Thoracic aorta (tissue), 2 donors: ENCODE measurements at places on chromosomes 5 and 9.

GRCh38 chr5:31116466-31117031, 76.9 kb upstream of the CDH6 start:
- DNase-seq = no peak

- DNase-seq = no peak
Observed at GRCh38 chr9:2195211-2195610, 180.1 kb downstream of the SMARCA2 start.

- no peak for DNase-seq
Observed at GRCh38 chr5:171648279-171649074, 137.1 kb upstream of the SMIM23 start.

GRCh38 chr5:153147891-153148623, 342.4 kb upstream of the GRIA1 start:
- DNase-seq = no peak

DNA sequence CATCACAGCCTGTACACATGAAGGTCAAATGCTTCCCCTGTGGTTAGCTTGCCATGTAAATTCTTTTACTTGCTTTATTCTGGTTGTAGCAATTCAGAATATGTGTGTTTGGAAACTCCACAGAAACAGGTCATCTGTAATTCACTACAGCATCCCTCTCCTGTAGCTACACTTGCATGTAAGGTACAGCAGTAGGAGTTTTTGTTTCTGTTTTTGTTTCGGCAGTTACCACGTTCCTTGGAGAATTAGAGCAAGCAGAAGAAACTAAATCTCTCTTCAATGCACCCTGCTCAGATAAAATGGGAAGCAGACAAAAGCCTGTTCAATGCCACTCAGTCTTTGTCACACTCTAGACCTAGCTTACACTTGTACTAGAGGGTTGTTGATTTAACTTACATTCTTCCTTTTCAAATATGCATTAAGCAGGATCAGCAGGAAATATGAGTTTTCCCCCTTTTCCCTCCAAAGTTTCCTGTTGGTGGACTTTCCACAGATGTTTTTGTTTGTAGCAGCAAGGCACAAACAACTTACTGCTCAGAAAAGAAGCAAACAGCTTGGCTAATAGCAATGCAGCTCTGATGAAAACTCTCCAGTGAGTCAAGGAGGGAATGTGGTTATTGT, 80.9 kb downstream of the YIPF5 start:
- DNase-seq = no peak

- peak; percentile 78 for DNase-seq
Observed at GRCh38 chr5:6766604-6767093, 53.4 kb downstream of the TENT4A start.

DNA sequence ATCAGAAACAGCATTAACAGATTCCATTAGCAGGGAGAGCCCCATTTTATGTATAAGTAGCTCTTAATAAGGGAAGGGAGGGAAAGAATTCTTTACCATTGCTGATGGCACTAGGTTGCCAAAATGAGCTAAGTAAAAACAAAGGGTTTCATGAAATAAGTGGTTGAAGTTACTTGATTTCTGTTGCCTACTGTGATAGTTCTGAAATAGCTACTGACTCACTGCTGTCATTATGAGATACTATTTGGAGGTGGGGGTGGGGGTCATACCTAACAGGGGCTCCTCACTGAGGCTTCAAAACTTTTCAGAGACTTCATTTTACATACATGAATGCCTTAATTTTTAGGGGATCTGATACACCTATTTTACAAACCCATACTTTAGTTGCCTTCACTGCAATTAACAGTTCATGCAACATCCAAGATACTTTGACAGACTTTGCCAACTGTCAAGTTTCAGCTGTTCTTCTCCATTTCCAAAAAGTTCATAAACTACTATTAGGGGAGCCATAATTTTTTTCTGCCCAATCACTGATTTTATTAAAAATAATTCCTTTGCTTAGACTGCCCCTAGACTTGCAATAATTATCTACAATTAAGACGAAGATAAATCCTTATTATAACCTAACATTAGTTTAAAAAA, 4.6 kb downstream of the HOMER1 start:
- no peak for DNase-seq

DNA sequence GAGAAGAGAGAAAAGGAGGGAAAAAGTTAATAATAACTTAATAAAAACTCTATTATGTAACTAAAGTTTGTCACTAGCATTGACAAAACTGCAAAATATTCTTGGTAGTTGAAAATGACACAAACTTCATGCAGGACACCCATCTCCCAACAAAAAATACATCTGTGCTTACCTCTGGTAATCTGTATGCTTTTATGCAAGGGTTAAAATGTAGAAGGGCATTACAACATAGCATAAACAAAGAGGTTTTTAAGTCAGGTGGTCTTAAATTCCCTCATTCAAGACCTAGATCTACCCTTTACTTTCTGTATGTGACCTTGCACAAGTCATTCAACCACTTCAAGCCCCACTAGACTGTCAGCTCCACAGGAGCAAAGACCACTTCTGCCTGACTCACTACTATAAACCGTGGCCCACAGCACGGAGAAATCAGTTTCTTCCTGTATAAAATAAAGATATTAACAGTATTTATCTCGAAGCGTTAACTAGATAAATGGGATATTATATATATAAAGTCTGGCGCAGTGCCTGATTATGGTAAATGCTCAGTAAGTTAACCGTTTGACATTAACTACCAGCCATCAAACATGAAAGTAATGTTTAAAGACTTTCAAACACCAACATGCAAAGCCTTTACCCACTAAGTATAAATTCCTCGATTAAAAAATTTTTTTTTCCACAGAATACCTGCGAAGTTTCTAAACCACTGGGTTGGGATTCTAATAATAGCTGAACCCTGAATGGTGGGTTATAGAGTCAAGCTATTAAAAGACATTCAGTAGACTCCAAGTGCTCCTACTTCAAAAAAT, 2.0 kb downstream of the FBXL17 start:
- DNase-seq = no peak

- DNase-seq = no peak
Observed at GRCh38 chr9:115513148-115513547, 395.2 kb upstream of the TNC start.

- no peak for DNase-seq
Observed at GRCh38 chr9:13146840-13147239, 132.7 kb downstream of the MPDZ start.

DNA sequence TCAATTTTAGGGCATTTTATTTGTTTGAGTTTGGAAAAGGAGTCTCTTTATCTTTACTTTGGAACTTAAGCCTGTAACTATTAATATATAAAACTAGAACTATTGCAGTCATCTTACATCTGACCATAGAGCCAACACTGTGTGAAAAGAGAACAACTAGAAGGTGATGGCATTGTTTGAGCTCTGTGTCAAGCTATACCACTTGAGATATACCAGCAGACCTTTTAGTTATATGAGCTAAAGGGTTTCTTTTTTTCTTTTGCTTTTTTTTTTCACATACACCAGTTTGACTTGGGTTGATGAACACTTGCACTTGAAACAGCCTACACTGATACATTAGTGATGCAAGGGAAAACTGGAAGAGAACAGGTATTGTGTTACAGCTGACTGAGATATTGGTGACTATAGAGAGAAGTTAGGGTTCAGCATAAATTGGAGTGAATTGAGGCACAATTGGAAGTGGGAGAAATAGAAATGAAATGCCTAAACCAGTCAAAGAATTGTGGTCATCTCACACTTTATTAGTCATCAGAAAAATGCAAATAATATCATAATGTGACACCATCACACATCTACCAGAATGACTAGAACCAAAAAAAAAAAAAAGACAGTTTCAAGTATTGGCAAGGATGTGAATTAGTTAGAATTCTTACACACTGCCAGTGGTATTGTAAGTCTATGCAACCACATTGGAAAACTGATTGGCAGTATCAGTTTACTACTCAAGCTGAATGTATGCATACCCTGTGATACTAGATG, 60.9 kb downstream of the ADRB2 start:
- DNase-seq = no peak

GRCh38 chr9:27353474-27354229, 56.7 kb upstream of the EQTN start:
- DNase-seq = no peak

DNA sequence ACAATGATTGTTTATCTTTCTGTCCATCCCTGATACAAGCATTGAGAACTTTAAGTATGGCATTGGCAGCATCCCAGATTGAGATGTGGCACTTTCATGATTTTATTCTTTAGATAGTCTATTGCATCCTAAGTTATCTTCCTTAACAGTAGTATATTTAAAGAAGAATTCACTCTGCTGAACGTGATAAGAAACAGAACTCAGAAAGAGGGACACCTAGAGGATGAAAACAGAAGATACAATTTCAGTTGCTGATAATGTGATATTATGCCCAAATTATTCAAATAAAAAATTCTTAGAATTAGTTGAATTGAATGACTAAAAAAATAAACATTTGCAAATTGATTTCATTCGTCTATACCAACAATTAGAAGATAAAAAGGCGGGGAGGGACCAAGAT, 218.1 kb upstream of the DMRTA1 start:
- DNase-seq = no peak

DNA sequence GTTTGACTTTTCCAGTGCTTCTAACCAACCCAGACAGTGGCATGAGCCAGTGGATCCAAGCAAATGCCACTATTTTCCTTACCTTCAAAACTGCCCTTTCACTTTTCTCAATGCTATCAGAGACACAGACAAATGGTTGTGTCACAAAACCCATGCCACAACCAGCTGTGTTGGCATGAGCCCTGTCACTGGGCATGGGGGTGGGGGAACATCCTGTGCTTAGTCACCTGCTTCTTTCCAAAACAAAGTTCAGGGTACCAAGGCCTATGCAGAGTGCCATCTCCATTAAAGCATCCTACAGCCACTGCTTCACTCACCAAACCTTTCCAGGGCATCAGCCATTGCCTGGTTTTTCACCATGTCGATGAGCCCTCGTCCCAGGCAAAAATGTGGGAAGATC, 30.1 kb downstream of the NIPSNAP3B start:
- no peak for DNase-seq

- no peak for DNase-seq
Observed at GRCh38 chr5:111229871-111230810, 6.0 kb downstream of the CAMK4 start.

- no peak for DNase-seq
Observed at GRCh38 chr5:14347522-14347921, 204.4 kb downstream of the TRIO start.

DNA sequence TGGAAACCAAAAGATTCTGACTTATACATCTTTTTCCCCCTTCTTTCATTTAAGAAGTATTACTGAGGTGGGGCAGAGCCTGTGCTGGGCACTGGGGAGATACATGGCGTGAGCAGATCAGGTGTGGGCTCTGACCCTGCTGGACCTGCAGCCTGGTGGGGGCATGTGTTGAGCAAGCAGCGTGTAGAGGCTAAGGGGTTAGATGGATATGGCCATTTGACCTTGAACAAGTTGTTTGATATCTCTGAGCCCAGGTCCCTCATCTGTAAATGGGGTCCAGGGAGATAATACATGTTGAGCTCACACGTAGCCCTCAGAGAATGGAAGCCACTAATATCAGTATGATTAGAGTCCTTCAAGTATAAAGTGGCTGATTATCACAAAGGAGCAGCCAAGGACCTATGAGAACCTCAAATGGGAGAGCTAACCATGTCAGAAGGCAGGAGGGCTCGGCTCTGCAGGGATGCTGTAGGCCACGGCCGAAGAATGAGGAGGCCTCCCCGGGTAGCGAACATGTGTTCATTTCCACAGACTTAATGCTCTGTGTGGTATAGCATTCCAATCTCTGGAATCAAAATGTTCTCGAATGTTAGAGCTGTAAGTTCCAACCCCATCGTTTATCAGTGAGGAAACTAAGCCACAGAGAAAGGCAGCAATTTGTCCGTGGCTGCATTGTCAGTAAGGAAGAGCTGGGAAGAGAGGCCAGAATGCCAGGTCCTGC, 15.4 kb upstream of the ANGPTL2 start:
- DNase-seq = no peak

GRCh38 chr5:77906806-77907205, 130.7 kb upstream of the TBCA start:
- no peak for DNase-seq

GRCh38 chr9:20271723-20272122, 350.6 kb downstream of the MLLT3 start:
- no peak for DNase-seq

- DNase-seq = no peak
Observed at GRCh38 chr5:67807439-67807888, 408.1 kb upstream of the PIK3R1 start.

GRCh38 chr5:103286622-103287021, 28.1 kb downstream of the MACIR start:
- DNase-seq = no peak

- DNase-seq = no peak
Observed at GRCh38 chr5:181109489-181110013, 21.4 kb downstream of the OR2V1 start.

DNA sequence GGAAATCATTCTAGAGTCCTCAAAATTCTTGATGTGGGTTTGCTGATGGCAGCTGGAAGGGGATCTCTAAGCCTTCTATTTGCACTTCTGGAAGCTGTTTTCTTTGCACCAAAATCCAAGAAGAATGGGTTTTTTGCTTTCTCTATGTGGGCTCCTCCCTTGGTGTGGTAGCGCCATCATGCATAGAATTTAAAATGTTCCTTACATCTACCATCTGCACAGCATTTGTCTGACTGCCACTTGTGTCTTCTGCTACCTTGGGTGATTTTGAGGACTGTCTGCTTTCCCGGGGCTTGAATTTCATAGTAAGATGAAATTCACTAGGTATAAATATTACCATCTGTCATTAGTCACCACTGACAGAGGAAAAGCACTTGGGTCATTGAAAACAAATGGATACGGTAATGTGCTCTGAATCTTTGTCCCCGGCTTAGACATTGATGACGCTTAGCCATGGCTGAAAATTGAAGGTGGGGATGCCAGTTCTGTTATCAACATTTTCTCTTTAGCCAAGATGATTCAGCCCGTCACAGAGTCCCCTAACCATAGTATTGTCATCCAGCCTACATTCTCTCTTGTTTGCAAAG, 30.0 kb downstream of the SNX30 start:
- DNase-seq = no peak

DNA sequence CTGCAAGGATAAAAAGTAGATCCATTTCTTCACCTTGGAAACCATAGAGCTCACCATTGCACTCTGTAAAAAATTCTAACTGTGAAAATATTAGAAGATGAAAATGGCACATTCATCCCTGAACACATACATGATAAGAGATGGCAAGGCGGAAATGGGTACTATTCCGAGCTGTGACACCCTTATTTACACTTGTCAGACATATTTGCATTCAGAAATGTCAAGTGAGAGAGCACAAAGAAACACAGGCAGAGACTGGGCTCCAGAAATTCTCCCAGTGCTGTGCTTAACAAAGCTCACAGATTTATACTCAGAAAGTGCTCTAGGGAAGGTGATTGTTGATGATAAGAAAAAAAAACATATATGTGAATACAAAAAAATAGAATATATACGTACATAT, 170.3 kb upstream of the PUM3 start:
- no peak for DNase-seq

GRCh38 chr9:100428871-100429654, 2.1 kb downstream of the MSANTD3 start:
- DNase-seq = no peak
